ENCODE measurements at places on chromosomes 5 and 9.

DNA sequence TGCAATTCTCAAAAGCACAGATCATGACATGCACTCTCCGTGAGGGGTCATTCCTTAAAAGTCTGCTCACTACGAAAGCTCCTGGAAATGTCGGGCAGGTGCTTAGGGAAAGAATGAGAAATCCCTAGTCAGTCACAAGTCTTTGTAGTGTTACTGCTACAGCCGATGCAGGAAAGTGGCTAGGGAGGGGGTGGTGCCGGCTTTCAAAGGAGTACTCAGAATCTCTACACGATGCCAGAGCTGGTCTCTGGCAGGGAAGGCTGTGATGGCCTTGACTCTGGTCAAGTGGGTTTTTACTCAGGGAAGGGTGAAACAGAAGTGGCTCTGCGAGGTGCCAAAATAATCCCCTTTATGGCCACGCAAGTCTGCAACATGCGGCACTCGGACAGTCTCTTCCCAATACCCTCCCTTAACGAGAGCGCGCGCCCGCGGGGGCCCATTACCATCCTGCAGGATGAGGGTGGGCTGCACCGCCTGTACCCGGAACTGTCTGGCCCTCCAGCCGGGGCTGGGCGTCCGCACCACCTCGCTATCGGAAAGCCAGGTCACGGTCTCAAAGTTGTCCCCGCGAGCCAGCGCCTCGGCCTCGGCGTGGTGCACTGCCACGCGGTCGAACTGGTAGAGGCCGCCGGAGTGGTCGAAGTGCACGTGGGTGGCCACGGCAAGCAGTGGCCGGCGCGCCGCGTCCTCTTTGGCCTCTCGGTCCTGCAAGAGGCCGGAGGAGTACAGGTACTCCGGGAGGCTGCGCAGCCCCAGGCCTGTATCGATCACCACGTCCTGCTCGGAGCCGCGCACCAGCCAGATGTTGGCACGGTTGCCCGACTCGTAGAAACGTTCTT, 956 bp downstream of the MBLAC2 start:
- peak; percentile 83 for DNase-seq

DNA sequence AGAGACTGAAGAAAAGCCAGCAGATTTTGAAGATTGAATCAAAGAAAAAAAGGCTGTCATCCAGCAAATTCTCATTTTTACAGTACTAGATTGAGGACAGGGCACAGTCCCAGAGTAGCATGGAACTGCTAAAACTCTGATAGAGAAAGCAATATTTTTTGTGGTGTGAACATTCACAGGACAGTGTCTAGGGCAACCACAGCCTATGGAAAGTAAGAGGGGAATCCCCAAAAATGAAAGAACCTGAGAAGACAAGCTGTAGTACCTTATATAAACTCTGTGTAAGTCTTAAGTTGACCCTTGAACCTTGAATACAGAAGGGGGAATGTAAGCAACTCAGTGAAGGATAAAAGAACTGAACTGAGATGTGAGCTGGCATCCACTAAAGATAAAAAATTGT, 540.3 kb downstream of the HINT1 start:
- no peak for DNase-seq

DNA sequence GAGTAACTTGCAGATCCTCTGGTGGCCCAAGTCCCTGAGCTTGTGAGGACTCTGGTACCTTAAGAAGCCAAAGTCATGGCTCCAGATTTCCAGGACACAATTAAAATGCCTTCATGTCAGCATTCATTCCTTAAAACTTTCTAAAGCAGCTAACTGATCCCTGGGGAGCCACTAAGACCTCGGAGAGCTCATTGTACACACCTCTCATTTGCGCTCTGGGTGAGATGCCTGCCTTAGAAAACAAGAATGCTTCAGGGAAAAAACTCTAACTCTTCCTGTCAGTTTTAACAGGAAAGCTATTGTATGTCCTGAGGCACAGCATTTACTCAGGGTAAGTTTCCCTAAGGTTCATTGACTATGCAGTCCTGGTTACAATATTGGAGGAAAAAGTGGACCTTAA, 285.0 kb downstream of the EFNA5 start:
- DNase-seq: no peak

DNA sequence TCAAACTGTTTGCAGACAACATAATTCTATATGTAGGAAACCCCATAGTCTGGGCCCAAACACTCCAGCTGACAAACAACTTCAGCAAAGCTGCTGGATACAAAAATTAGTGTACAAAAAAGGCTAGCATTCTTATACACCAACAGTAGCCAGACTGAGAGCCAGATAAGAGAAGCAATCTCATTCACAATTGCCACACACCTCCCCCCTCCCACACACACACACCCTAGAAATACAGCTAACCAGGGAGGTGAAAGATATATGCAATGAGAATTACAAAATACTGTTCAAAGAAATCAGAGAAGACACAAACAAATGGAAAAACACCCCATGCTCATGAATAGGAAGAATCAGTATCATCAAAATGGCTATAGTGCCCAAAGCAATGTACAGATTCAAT, 9.0 kb downstream of the MTREX start:
- DNase-seq: no peak

DNA sequence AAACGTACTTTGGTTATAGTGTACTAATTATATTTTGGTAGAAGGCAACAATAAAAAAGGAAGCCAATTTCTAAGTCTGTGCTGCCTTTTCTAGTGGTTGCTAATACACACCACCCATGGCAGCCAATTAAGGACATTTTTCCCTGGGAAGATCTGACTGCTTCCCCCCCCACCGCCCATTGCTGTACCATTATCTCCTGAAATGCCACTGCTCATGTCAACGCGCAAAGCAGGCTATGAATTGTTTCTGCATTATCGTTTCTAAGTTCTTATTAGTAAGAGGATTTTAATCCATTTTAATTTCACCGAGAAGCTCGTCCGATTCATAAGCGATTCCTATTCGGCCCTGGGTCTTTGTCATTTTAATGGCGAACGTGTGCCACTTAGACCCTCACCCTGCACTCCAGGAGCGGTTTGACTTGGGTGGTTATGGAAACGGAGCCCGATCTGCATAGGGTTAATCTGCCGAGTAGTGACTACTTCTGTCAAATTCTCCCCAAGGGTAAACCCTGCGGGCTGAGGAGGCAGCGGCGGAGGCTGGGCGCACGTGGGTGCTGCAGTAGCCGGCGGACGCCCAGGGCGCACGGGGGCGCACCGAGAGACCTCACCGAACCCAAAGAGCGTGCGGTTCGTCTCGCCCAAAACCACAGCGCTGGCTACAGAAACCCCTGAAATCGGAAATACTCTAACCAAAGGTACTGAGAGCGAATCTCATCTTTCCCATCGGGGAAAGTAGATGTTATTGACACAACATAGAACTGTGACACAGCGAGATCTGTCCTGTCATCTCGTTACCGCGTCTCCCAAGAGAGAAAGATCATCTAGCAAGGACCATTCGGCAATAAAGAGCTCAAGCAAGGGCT, 55.8 kb upstream of the SHC3 start:
- DNase-seq: peak; percentile 11
